ENCODE measurements at places on chromosomes 11 and 22. TPM values are rescaled to one million over a fixed set of nuclear protein-coding genes. Genes with fewer than 3 reads are reported as not detected.

DNA sequence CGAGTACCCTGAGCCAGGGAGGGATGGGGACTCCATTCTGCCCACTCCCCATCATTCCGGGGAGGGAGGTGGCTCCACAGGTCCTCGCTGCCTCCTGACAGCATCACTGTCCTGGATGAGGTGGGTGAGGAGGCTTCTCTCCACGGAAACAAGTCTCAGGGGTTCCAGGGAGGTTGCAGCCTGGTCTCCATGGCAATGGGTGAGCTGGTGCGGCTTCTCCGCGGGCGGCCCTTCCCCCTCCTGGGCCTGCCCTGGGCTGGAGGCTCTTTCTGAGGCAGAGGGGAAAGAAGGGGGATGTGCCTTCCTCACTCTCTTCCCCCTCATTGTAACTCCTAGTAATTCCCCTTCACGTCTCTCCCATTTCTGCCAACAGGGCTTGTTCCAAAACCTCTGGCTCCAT, 37.1 kb upstream of the PARVG start:
- no peak for DNase-seq

DNA sequence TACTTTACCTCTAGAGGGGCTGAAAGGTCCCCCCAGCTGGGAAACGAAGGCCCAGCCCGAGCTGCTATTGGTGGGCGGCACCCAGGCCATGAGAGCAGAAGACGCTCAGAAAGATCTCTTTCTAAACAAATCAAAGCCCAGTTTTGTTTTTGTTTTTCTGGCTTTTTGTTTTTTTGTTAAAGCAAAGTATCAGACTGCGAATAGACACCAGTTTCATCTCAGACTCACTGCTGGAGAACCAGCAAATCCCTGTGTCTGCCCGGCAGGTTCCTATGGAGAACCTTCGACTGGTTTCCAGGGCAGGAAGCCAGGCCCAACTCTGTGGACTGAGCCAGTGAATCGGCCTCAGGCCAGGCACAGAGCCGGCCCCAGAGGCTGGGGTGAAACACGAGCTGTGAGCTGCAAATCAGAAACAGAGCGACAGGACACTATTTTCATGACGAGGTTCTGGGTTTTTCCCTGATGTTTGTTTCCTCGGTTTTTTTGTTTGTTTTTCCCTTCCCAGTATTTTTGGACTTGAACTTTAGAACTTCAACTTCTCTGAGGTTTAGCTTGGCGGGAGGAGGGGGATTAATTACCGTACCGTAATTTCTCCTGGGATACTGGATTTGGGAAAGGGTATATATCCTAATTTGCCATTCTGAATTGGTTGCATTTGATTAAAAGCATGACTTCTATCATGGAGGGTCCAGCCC, 16.0 kb upstream of the B4GALNT4 start:
- DNase-seq = peak; percentile 88

- no peak for DNase-seq
These were observed 1.3 kb downstream of the SLC39A13 start for GRCh38 chr11:47409440-47410369.

CCDC88B gene
- total RNA-seq = 10.0 TPM

GRCh38 chr11:9201372-9202162, 63.6 kb downstream of the DENND5A start:
- no peak for DNase-seq

DNA sequence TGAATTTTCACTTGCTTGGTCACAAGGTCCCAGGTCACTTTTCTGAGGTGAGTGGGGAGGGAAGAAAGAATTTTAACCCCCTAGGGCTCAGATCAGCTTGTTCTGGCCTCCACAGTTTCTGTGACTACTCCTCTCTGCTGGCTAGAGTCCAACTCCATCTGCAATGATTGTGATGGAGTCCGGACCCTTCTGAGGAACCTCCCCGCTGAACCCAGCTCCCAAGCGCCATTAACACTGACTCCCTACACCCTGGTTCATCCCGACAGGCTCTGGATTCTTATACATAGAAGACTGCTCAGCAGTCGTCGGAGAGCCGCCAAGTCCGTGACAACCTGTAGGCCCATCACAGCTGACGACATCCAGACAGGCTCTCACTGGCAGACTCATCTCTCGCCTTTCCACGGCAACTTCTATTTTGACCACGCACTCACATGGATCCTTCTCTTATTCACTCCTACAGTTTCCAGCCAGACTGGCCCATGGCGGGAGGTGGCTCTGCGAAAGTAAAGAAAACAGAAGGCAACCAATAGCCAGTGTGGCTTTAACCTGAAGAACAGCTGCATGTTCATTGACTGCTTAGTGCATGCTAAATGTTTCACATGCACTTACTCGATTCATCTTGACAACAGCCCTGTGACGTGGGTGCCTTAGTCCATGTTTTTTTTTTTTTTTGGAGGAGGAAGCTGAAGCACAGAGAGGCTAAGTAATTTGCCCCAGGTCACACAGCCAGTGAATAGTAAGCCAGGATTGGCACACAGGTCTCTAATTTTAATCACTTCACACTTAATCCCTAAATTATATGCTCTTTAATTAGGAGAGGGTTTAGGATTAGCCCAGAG, 68.0 kb upstream of the PRDM11 start:
- no peak for DNase-seq

All from prostate gland (tissue), 2 donors.